ENCODE measurements at places on chromosomes 13 and 19.

GRCh38 chr19:12801466-12802266 is at the start of the genes PRDX2 and THSD8:
PRDX2 (minus strand) TSS chr19:12801800; CDS start chr19:12801261, 539 bp downstream.
THSD8 (plus strand) TSS chr19:12802069; CDS start chr19:12802072, 3 bp downstream.
- DNase-seq = peak; percentile 75

DNA sequence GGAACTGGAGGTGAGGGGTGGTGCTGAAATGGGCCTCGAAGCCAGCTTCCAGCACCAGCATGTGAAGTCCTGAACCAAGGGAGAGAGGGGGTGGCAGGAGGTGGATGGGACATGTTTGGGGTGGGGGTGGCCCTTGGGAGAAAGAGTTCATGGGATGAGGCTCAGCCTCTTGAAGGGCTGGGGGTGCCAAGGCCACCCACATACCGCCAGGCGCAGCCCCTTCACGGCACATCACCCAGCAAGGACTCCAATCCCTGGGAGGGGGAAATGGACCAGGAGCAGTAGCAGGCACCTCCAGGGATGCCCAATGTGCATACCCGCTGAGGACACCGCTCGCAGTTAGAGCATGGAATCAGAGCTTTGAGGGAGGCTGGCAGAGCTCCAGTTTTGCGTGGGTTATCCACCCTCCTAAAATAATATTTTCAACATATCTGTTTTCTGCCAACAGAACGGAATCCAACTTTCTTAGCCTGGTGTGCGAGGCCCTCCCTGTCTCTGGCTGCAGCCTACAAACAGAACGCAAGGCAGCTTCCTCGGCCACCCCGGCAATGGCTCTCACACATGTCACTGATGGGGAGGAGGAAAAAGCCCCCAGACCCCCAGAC is 140.5 kb upstream of the VSTM2B start:
- DNase-seq = no peak

- DNase-seq = no peak
These were observed 7.3 kb downstream of the LYL1 start for GRCh38 chr19:13095393-13095784.

DNA sequence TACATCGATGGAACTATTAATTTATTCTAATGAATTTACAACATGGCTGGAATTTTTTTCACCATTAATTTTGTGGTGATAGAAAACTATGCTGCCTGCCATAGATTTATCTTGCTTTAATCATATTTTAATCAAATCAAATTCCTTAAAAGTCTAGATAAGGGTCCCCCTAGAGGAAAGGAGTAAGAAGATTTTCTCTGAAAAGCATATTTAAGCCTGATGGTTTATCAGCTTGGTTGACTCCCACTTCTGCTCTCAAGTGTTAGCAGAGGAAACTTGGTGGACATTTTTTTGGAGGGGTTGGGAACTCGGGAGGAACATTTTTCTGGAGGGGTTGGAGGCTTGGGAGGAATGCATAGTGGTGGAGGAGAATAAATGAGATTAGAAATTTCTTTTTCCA is 253.3 kb downstream of the KCNRG start:
- DNase-seq = no peak

DNA sequence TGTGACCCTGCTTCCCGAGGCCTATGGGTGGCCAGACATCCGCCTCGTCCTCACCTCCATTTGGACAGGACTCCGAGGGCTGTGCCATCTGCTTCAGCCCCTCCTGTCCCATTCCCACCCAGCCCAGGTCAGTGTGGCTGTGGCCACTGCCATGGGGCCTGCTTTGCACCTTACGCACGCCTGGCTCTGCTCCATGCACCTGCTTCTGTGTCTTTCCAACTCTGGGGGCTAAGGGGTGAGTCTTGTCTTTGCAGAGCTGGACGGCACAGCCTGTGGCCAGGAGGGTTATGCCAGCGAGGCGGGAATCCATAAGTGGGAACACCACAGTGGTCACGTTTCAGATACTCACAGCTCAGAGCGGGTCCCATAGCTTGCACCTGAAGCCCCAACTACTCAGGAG is 5.2 kb upstream of the ZNF554 start:
- no peak for DNase-seq

DNA sequence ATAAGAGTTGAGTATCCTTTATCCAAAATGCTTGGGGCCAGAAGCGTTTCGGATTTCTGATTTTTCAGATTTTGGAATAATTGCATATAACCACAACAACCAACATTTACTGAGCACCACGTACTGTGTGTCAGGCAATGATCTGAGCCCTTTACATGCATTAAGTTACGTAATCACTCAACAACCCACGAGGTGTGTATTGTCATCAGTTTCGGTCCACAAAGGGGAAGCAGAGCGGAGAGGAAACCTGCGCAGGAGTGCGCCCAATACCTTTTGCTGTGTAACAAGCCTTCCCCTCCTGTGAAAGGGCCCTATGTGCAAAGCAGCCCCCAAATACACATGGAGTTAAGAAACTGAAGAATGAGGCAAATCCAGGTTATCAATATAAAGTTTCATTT is 20.7 kb upstream of the NLRP12 start:
- DNase-seq = no peak

DNA sequence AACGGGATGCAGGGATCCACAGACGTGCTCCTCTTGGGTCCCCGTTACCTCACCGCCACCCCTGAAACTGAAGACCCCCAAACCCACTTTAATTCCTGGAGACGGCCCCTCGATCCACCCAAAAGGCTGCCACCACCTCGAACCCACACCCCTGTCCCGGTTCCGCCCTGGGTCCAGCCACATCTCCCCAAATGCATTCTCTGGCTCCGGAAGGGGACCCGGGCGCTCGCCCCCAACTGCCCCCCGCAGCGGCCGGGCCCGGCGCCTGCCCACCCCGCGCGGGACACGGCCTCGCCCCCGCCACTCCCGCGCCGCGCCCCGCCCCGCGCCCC is 219 bp upstream of the FSTL3 start:
- no peak for DNase-seq

DNA sequence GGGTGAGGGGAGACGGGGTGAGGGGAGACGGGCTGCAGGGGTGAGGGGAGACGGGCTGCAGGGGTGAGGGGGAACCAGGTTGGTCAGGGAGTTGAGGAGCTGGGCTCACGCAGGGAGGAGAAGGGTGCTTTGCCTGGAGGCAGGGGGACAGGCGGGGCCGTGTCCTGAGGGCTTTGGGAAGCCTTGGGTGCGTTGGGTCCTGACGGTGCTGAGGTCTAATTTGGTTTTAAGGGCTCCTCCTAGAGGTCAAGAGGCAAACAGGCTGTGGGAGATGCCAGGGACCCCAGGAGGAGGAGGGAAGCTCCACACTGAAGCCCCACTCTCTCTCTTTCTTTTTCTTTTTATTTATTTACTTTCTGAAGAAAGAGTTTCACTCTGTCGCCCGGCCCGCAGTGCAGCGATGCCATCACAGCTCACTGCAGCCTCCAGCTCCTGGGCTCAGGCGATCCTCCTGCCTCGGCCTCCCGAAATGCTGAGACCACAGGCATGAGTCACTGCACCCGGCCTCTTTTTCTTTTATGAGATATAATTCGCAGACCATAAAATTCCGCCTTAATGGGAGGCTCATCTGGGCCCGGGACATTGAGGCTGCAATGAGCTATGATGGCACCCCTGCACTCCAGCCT is 9.3 kb upstream of the MISP start:
- no peak for DNase-seq

GRCh38 chr13:102236341-102236740 is 165.5 kb downstream of the FGF14 start:
- DNase-seq = no peak

- DNase-seq = no peak
These were observed 924 bp downstream of the TNFSF13B start for GRCh38 chr13:108270442-108270841.

DNA sequence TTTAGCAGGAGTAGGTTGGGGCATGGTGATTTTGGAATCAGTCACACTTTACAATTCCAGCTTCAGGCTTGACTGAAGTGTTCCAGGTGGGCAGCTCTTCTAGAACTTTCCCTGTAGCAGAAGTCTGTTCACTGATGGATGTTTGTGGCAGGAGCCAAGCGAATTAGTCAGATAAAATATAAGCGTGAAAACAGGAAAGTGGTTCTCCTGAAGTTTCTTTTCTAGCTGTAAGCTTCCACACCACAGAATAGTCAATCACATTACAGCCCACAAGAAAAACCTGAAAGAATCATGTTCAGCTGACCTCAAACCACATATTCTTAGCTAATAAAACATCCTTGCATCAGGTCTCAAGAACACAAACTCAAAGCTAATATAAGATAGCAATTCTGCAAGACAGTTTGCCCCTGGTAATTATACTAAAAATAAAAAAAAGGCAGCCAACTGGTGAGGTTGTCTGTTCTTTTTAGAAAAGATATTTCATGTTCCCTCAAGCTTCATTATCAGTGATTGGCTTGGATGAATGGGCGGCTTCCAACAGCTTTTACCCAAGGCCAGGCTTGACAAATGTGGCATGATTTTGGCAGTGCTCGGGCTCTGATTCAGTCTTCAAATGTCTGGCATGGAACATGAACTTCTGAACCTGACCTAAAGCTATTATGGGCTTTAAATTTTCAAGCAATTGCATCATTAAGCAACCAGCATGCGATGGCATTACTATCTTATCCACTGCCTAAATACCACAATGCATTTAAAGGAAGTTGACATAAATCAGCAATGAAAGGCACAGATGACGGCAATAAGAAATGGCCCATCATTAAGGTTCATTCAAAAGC is 136.8 kb downstream of the DCLK1 start:
- DNase-seq = no peak

GRCh38 chr13:44237276-44237767 is 136.3 kb upstream of the SERP2 start:
- DNase-seq = no peak

DNA sequence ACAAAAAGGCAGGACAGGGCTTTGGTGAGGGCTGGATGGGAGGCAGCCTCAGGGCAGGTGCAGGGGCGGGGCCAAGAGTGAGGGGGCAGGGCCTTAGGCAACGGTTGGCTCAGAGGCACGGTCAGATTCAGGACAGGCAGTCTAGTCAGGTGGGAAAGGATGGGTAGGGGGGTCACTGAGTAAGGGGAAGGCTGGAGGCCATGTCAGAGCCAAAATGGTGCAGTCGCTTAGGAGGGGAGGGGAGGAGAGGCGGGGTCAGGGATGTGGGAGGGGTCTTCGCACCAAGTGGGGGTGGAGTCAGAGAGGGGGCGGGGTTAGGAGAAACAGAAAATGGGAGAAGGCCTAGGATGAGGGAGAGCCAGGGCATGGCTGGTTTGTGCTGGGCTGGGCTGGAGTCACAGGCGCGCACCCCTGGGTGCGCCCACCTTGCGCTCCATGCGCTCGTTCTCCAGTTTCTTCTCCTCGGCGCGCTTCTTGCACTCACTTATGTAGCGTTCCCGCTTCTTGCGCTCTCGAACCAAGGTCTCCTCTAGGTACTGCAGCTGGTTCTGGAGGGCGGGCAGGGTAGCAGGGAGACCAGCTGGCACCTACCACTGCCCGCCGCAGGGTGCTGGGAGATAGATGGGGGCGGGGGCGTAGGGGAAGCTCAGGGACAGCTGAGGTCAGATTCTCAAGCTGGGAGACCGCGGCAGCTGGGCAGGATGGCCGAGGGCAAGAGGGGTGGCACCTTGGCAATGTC is 6.8 kb upstream of the RGL3 start:
- no peak for DNase-seq

All from stimulated activated CD4-positive, alpha-beta T cell treated with anti-CD3 and anti-CD28 coated beads, Interleukin-12 subunit alpha, Interleukin-12 subunit beta, amount 100 ng/mL, for 4 hours (primary cell).